ENCODE measurements at places on chromosomes 1 and 21.

GRCh38 chr1:203672346-203672745 lies 45.7 kb downstream of the ATP2B4 start:
- DNase-seq: no peak

DNA sequence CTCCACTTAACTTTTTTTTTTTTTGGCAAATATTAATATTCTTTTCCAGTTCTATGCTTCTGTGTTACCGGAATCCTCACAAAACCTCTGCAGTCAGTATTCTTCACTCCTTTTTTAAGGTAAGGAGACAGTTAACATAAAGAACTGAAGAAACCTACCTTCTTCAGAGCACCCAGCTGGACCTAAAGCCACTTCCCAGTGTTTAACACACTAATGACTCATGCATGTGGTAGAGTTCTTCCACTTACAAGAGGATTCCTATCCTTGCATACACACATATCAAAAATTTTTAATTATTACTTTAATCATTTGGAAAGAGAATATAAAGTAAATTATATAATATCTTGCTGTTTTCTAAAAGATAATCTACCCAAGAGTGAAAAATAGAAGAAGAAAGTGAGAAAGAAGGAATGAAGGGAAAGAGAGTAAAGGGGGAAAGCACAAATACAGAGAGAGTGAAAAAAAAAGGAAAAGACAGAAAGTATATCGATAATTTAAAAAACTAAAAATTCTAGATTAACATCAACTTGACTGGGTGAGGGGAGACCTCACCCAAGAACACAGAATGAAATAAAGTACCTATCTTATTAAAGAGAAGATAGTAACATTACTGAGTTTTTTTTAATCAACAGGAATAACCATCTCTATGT lies 54.9 kb downstream of the ENAH start:
- DNase-seq: no peak

DNA sequence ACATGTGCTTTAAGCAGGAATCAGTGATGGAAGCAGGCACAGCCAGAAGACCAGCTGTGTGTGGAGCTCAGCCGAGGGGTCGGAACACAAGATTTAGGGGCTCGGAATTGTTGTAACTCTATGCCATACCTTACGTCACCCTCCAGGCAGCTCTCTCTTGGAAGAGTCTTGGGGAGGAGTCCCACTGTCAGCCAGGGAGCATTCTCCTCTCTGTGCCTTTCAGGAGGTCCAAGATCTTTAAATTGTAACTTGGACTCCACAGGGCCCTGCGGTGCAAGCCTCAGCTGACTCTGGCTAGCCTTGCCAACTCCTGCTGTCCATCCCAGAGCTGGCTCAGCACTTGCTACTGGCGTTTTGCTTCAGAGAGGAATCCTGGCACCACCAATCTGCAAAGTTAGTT lies 26.4 kb upstream of the ROR1 start:
- no peak for DNase-seq

DNA sequence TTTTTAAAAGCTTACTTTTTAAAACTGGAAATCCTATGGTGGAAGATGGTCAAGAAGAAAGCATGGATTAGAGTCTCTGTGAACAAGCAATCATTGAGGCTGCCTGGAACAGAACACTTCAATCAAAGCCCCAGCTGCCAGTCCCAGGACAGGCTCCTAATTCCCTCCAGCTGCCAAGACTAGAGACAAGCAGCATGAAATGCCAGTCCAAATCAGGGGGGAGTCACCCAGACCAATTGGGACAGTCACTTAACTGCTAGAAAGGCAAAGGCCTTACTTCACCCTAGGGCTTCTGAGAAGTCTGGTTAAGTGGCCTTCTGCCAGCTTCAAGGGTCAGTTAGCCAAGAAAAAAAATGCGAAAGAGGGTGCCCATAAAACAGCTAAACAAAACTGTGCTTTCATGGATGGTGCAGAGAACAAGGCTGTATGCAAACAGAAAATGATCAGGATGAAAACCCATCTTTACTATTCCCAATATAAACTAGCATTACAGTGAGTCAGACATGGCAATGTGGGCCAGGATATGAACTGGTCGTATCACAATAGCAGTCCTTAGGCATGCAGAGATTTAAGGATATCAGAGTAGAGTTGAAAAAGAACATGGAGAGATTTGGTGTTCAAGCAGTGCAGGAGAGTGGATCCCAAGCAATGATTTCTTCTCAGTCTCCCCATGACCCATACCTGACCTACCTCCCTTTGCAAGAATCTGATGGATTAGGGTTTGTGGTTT lies 31.0 kb upstream of the MAN1A2 start:
- no peak for DNase-seq

DNA sequence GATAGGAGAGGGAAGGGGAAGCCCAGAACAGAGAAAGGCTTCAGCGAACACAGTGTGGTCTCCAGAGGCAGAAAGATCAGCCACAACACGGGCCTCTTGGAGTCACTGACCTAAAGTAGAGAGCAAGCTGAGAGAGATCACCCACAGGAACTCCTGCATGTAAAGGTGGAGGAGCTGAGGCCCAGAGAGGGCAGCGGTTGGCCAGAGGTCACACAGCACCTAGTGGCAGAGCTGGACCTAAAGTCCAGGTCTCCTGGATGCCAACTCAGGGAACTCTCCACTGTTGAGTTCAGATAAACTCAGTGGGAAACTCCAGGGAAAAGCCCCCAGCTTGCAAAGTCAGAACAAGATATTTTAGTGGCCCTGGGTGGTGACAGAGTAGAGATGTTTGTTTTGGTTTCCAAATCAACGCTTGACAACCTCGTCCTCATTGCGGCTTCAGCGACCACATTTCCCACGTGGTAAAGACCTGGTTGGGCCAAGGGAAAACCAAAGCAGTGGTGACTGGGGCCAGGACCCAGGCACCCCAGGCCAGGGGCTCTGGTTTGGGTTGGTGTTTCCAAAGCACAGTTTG lies 4.6 kb downstream of the IFFO2 start:
- no peak for DNase-seq

DNA sequence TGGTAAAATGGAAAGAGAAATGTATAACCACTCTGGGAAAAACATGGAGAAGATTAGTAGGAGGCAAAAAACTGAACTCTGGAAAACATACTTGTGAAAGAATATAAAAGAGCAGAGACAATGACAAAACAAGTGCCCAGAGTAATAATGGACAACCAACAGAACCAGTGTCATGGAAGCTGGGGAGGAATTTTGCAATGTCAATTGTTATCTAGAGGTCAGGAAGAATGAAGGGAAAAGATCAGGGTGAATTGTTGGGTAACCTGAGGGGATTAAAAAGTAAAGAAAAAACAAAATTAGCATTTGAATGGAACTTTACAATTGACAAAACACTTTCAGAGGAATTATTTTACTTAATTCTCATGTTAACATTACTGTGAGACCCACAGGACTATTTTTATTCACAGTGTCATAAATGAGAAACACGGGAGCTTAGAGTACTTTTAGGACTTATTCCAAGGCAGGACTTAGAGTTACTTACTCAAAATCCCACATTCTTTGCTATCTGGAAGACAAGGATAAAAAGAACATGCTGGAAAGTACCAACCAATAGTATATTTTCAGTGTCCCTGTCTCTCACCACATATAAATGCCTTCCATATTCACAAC lies 19.5 kb downstream of the JAM2 start:
- DNase-seq: no peak

- no peak for DNase-seq
These were observed 112.5 kb downstream of the PBX1 start for GRCh38 chr1:164671323-164671965.
